Muscle of leg (tissue), 16 donors: ENCODE measurements at places on chromosomes 7 and 10.

GRCh38 chr7:43791-44540 is 148.4 kb upstream of the FAM20C start:
- H3K27me3 ChIP-seq: peaks cover 16% of the 10 kb centered on the region
- DNase-seq: no peak
- no peaks in the 10 kb centered on the region for H3K4me1 ChIP-seq
- H3K36me3 ChIP-seq: no peaks in the 10 kb centered on the region
- H3K27ac ChIP-seq: no peak overlapping the region

- H3K36me3 ChIP-seq: peaks cover 32% of the 10 kb centered on the region
- no peak overlapping the region for H3K27ac ChIP-seq
- no peak for DNase-seq
- H3K27me3 ChIP-seq: no peaks in the 10 kb centered on the region
- H3K4me1 ChIP-seq: no peaks in the 10 kb centered on the region
- no peak overlapping the region for H3K4me3 ChIP-seq
Observed at GRCh38 chr10:104018471-104018870, 51.5 kb downstream of the SLK start.

GRCh38 chr10:92091965-92092364 is 168.4 kb downstream of the BTAF1 start:
- H3K27me3 ChIP-seq: no peaks in the 10 kb centered on the region
- DNase-seq: no peak
- no peaks in the 10 kb centered on the region for H3K4me1 ChIP-seq
- no peak overlapping the region for H3K27ac ChIP-seq

- H3K4me3 ChIP-seq: no peak overlapping the region
- H3K4me1 ChIP-seq: no peaks in the 10 kb centered on the region
- no peak overlapping the region for H3K27ac ChIP-seq
Observed at GRCh38 chr10:105598207-105598606, 957.1 kb downstream of the SORCS3 start.

- H3K27ac ChIP-seq: peak overlapping the region; percentile 51
- no peak for DNase-seq
- no peaks in the 10 kb centered on the region for H3K27me3 ChIP-seq
- H3K4me1 ChIP-seq: peaks cover 15% of the 10 kb centered on the region
- H3K36me3 ChIP-seq: no peaks in the 10 kb centered on the region
Observed at GRCh38 chr7:1137517-1138167, 22.4 kb downstream of the ZFAND2A start.

DNA sequence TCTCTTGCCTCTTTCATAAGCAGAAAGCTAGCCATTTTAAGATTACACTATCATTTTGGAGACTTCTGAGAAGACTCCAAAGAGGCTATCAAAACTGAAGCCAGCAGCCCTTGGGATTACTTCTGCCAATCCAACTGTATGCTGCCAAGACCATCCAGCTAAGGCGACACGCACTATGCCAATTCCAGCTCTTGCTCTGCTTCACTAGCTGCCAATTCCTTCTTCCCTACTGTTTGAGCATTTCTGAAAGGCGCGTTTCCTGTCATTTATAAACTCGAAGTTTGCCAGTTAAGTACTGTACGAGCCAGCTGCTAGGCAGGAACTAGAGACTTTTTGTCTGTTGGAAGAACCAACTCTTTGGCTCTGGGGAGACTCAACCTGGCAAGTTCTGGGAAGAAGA is 36.5 kb downstream of the MALSU1 start:
- peaks cover 25% of the 10 kb centered on the region for H3K36me3 ChIP-seq
- H3K4me3 ChIP-seq: no peak overlapping the region
- DNase-seq: peak; percentile 45
- H3K4me1 ChIP-seq: peaks cover 17% of the 10 kb centered on the region
- peak overlapping the region; percentile 17 for H3K27ac ChIP-seq
- no peaks in the 10 kb centered on the region for H3K27me3 ChIP-seq

DNA sequence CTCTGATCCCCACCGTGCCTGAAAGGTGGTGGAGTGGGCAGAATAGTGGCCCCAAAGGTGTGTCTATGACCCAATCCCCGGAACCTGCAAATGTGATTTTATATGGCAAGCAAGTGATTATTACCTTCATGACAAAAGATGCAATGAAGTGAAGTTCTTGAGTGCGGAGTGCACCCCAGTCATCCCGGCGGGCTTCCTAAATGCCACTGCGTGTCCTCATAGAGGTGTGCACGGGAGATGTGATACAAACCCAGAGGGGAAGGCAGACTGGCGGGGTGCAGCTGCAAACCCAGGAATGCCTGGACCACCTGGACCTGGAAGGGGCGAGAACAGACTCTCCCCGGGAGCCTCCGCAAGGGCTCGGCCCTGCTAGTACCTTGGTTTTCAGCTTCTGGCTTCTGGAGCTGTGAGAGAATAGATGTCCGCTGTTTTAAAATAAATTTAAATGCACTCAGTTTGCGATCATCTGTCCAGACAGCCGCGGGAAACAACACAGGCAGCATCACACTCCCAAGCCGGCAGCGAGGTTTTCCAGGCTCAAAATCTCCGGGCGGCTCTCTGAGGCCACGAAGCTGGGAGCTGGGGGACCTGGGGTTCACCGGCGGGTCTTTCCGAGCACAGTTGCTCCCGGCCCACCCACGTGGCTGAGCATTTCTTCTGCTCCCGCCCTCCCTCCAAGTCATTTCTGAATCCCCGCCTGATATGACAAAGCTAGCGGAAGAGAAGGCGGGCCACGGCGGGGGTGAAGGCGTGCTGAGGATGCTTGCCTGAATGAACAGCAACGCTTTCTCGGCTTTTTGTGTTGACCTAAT is 50.4 kb upstream of the EBF3 start:
- H3K4me1 ChIP-seq: peaks cover 31% of the 10 kb centered on the region
- H3K36me3 ChIP-seq: no peaks in the 10 kb centered on the region
- DNase-seq: peak; percentile 87
- H3K27ac ChIP-seq: no peak overlapping the region
- H3K4me3 ChIP-seq: no peak overlapping the region

- H3K36me3 ChIP-seq: no peaks in the 10 kb centered on the region
- peaks cover 10% of the 10 kb centered on the region for H3K4me1 ChIP-seq
- DNase-seq: no peak
Observed at GRCh38 chr7:81236560-81236959, 317.7 kb upstream of the SEMA3C start.

GRCh38 chr7:150378853-150379440 is at the start of gene ZNF775:
ZNF775 (plus strand) TSS chr7:150379330; CDS start chr7:150388471, 9,141 bp downstream.
- H3K36me3 ChIP-seq: peaks cover 8% of the 10 kb centered on the region
- peak within 1 kb of the TSS; percentile 80 for H3K4me3 ChIP-seq
- DNase-seq: peak; percentile 99
- no peaks in the 10 kb centered on the region for H3K27me3 ChIP-seq
- peaks cover 59% of the 10 kb centered on the region for H3K4me1 ChIP-seq

DNA sequence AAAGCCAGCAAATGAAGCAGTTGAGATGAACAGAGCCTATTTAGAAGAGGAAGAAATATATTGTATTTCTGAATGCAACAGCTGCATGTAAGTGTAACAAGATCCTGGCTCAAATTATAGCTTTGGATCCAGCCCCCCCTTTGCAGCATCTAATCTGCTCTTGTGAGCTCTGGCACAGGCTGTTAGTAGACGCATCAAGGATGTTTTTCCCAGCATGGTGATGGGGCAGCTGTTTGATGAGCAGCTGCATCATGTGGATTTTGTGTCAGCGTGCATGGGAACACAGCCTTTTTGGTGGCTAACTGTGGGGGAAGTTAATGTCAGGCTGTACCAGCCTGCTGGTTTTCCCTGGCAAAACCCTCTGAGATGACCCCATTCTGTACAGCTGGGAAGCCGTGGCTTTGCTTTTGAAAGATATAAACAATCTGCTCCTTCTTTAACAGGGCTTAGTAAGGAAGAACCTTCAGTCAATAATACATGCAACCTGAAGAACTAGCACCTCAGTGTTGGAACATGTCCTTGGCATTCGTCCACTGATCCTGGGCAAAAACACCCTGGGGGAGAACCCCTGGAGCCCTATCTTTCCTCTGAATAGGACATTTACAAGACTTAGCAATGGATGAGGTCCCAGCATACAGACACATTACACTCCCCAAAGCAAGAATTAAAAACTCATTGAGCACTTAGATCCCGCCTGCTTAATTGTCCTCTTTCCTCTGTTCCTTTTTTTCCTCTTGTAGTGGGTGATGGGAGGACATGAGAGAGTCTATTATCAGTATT is 70.6 kb downstream of the NPS start:
- DNase-seq: peak; percentile 92
- peak overlapping the region; percentile 82 for H3K27ac ChIP-seq
- peaks cover 23% of the 10 kb centered on the region for H3K4me1 ChIP-seq
- no peak overlapping the region for H3K4me3 ChIP-seq
- H3K27me3 ChIP-seq: no peaks in the 10 kb centered on the region

GRCh38 chr7:2775376-2775775 is 68.7 kb downstream of the GNA12 start:
- no peak overlapping the region for H3K27ac ChIP-seq
- H3K27me3 ChIP-seq: no peaks in the 10 kb centered on the region
- no peak for DNase-seq
- no peaks in the 10 kb centered on the region for H3K4me1 ChIP-seq
- peaks cover 14% of the 10 kb centered on the region for H3K36me3 ChIP-seq
- no peak overlapping the region for H3K4me3 ChIP-seq

DNA sequence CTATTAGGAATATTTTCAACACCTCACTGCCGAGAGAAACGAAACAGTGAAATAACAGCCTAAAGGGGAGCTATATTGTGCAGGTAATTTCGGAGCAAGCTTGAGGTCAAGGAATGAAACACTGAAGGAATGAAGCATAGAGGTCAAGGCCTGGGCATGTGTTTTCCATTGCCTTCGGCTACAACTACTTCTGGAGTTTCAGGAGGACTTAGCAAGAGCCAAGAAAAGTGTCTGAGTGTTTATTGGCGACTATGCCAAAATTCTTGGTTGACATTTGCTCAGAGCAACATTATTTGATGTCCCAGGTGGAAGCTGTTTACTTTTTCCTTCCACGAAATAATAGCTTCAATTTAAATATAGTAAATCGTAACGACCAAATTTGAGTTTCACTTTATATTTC is 89.6 kb upstream of the IFRD1 start:
- H3K4me3 ChIP-seq: no peak overlapping the region
- H3K4me1 ChIP-seq: no peaks in the 10 kb centered on the region
- no peaks in the 10 kb centered on the region for H3K27me3 ChIP-seq

DNA sequence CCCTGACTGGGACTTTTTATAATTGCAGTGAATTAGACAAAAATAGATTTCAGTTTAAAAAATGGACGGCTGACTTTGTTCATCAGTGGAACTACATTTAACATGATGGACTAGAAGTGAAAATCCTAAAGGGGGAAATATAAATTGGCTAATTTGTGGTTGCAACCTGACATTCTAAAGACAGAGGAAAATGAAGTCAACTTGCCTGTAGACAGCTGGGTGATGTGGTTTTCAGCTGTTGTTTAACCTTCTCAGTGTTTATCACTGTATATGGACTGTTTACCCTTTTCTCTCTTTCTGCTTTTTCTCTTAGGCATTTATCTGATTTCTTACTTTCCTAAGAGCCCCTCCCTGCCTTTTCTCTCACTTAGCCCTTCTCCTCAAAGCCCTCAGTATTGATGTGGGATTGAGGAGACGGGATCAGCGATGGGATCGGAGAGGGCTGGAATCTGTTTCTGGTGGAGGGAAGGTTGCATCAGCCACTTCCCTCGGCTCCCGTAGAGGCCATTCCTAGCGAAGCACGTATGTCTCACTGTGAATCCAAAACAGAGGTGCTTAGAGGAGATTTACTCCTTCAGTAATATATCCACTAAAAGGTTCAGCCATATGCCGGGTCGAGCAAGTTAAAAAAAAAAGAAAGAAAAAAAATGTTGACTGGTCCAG is 109.0 kb upstream of the KLF6 start:
- H3K4me1 ChIP-seq: no peaks in the 10 kb centered on the region
- H3K4me3 ChIP-seq: no peak overlapping the region
- no peaks in the 10 kb centered on the region for H3K36me3 ChIP-seq
- H3K27me3 ChIP-seq: no peaks in the 10 kb centered on the region

DNA sequence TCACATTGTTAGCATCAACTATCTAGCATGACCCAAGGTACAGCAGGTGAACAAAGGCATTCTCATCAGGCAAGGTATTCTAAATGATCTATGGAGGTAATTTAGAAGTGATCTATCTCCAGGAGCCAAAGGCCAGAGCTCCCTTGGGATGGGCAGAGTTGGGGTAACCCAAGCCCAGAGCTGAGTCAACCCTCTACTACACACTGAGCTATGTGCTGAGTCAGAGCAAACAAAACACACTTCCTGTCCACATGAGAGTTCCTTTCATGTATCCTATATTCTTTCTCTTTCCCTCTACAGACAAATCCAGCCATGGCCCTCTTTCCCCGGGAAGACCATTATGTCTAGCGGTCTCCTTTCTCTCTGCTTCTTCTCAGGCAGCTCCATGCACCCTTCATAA is 68.2 kb upstream of the AGK start:
- no peaks in the 10 kb centered on the region for H3K36me3 ChIP-seq
- no peaks in the 10 kb centered on the region for H3K4me1 ChIP-seq
- H3K4me3 ChIP-seq: no peak overlapping the region
- H3K27me3 ChIP-seq: no peaks in the 10 kb centered on the region

DNA sequence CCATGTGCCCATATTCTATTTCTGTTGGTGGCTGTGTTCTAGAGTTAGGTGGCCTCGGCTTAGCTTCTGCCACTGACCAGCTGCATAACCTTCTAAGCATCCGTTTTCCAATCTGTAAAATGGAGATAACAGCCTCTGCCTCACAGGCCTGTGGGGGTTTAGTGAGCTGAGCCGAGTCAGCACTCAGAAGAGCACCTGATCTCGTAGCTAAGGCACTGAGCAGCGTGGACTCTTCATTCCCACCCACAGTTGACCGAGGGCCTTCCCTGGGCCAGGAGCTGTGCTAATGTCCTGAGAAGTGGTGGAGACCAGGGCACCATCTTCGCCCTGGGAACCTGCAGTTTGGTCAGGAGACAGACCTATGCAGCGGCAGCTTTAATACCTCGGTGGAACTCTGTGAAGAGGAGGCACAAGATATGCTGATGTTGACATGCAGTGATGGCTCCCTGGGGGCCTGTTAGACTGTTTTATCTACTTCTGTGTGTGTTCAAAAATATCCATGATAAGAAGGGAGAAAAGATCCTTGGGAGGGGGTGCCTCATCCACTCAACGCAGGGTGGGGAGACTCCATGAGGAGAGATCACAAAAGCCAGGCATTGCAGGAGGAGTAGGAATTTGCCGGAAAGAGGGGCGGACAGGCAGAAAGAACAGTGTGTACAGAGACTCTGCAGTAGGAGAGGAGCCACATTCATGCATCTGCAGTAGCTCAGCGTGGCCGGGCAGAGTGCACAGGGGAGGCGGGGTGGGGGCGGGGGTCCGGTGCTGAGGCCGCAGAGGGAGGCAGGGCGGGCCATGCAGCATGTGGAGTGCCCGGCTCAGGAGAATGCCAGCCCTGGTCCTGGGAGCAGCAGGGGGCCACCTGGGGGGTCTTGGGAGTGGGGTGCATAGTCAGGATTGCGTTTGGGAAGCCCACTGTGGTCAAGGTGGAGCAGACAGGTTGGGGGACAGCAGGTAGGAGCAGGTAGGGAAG is 136.8 kb downstream of the C10orf105 start:
- H3K4me3 ChIP-seq: no peak overlapping the region
- no peak overlapping the region for H3K27ac ChIP-seq
- H3K27me3 ChIP-seq: peaks cover 3% of the 10 kb centered on the region
- no peak for DNase-seq
- H3K36me3 ChIP-seq: no peaks in the 10 kb centered on the region

DNA sequence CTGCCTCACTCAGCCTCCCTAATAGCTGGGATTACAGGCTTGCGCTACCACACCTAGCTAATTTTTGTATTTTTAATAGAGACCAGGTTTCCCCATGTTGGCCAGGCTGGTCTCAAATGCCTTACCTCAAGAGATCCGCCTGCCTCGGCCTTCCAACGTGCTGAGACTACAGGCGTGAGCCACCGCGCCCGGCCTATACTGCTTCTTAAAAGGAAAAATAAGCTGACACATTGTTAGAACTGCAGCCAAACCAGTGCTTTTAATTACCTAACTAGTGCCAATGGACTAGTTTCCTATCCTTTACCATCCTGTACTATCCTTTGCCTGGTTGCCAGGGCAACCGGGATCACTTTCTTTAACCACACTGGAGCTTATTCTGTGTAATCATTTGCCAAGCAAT is 108.0 kb downstream of the LRRTM3 start:
- no peaks in the 10 kb centered on the region for H3K4me1 ChIP-seq
- no peaks in the 10 kb centered on the region for H3K27me3 ChIP-seq
- H3K36me3 ChIP-seq: no peaks in the 10 kb centered on the region
- no peak overlapping the region for H3K27ac ChIP-seq
- no peak for DNase-seq
